ENCODE measurements at places on chromosomes 6 and 20.
A peak's percentile ranks its signal among the peaks of the same experiment; 100 is the strongest.

GRCh38 chr6:111992851-111993250, 61.1 kb upstream of the CCN6 start:
- DNase-seq, result peak; percentile 38

DNA sequence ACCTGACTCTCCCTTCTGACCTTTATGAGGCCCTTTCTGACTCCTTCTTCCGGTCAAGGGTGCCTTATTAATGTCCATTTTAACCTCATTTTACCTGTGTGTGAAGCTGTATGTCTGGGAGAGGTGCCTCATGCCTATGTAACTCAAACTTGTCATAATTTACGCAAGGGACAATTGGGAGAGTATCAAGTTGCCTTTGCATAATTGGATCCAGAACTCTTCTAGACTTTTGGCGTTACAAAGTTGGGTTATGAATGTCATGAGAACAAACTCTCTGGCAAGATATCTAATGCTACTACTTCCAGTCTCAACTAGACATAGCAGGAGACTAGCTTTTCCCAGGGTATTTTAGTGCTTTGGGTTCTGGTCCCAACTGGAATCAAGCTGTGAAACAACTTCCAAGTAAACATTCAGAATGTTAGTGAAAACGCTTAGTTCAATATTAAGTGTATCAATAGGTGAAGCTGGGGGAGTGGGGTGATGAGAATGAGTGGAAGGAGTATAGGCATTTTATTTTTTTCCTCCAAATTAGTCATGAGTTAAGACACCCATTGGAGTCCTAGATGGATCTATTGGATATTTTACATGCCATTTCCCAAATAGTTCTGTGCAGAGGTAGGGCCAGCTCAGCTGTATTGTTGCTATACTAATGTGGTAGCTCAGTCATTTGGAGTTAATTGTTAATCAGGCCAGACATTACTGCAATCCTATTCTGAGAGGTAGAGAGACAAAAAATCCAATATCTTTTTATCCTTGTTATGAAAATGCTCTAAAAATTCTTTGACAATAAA, 159.9 kb downstream of the TFAP2B start:
- DNase-seq, result no peak

DNA sequence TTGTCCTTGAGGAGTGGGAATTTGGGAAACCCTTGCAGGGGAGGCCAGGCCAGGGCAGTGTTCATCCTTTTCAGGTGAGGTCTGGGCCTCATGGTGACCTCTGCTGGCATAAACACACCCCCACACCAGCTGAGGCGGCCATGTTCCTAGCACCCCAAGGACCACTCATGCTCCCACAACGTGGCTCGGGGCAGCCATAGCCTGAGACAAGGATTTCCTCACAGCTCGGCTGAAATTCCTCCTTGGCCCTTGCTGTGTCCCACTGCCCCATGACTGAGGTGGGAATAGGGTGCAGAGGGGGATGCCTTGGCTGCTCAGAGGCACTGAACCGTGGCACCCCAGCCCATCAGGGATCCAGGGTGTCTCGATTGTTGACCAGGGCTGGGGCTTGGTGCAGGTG, 27.3 kb upstream of the SPDEF start:
- no peak for DNase-seq

DNA sequence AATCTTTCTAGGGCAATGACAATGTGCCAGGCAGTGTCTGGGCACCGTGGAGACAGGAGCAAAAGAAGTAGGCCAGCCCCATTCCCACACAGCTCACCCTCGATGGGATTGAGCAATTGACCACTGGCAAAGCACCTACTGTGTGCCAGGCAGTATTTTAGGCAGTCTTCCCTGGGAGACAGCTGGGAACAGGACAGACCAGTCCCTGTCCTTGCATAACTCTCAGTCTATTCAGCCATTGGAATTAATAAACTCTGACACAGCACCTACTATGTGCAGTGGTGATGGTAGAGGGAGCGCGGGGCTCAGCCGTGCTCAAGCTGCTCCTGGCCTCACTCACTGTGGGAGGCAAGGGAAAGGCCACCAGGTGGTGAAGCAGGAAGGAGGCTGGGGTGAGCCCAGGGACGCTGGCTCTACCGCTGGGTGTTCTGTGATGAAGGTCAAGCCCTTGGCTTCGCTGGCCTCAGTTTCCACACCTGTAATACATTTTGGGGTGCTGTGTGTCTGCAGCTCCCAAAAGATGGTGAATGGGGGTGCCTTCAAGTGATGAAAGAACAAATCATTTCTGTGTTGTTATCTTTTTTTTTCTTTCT, 122.3 kb upstream of the PMEPA1 start:
- DNase-seq, result no peak

DNA sequence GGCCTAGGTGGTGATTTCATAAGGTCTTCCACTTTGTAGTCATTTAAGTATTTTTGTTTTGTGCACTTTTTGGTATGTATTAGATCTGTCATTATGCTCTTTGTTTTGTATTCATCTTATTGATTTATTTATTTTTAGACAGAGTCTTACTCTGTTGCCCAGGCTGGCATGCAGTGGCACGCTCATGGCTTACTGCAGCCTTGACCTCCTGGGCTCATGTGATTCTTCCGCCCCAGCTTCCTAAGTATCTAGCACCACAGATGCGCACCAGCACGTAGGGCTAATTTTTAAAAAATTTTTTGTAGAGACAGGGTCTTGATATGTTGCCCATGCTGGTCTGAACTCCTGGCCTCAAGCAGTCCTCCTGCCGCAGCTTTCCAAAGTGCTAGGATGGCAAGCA, 30.6 kb downstream of the TPX2 start:
- DNase-seq, result no peak

GRCh38 chr6:131858765-131859415, 51.1 kb downstream of the ENPP1 start:
- no peak for DNase-seq

DNA sequence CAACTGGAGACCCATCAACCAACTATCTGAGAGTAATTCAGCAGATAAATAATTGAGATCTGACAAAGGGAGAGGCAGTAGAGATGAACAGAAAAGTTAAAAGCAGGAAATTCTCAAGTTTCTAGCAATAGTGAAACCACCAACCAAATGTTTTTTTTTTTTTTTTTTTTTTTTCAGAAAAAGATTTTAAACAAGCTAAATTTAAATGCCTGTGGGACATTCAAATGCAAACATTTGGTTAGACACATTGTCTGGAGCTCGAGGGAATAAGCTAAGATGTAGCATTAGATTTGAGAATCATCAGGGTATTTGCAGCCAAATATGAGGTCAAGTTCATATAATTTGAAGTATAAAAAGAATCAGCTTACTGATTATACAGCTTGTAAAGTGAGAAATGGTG, 16.4 kb downstream of the RANBP9 start:
- DNase-seq, result no peak

DNA sequence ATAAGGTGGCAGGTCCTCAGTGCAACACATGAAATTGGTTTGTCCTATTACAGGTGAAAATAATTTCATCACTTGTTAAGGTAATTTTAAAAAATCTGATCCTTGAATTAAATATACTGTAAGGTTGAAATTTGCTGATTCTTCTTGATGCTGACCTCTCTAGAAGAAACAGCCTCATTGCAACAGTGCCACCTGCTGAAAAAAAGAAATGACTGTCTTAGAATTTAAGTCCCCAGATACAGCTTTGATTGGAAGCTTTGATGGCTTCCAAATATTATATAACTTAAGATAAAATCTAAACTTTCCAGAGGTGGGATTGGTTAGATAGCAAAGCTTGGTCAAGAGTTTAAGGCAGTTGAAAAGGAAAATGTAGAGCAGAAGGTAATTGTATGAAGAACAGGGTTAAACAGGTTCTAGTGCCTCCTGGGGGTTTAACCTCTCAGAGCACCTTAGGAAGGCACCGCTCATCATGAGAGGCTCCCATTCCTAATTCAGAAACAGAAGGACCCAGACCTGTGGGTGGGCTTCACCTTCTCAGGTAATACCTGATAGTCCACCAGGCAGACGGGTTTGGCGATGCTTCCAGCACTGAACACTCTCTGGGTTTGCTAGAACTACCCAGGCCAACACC, 401.0 kb downstream of the PAX1 start:
- no peak for DNase-seq

DNA sequence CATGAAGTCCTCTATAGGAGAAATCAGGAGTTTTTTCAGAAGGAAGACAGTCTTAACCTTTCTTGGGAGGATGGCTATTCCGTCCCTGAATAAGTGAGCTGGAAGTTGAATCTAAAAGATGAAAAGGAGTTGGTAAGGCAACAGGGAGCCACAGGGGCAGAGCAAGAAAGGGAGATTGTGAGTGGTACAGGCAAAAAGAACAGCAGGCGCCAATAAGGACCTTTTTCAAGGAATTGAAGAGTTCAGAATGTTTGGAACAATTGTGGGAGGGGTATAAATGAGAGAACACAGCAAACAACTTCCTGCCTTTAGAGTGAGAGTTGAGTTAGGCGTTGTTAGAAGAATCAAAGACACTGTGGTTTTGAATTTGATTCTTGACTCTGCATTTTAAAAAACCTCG, 1003.7 kb downstream of the EPHA7 start:
- no peak for DNase-seq

GRCh38 chr6:68237205-68237604, 397.9 kb upstream of the ADGRB3 start:
- no peak for DNase-seq

DNA sequence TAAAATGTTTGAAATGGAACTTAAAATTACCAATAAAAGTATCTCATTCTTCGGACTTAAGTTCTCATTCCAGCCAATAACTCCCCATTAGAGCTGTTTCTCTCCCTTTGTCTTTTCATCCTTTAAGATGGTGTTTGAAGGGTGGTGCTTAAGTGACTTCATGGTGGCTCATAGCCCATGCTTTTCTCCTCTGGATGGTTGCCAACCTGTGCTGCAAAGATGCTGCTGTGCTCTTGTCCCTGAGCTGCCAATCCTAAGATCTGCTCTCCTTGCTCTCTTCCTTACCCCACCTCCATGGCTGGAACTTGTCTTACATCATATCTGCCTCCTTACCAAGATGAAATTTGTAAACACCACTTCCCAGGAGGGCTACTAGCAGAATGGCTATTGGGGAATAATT, 31.6 kb upstream of the PNRC1 start:
- DNase-seq, result no peak

GRCh38 chr20:8474027-8474668, 342.1 kb downstream of the PLCB1 start:
- DNase-seq, result no peak

DNA sequence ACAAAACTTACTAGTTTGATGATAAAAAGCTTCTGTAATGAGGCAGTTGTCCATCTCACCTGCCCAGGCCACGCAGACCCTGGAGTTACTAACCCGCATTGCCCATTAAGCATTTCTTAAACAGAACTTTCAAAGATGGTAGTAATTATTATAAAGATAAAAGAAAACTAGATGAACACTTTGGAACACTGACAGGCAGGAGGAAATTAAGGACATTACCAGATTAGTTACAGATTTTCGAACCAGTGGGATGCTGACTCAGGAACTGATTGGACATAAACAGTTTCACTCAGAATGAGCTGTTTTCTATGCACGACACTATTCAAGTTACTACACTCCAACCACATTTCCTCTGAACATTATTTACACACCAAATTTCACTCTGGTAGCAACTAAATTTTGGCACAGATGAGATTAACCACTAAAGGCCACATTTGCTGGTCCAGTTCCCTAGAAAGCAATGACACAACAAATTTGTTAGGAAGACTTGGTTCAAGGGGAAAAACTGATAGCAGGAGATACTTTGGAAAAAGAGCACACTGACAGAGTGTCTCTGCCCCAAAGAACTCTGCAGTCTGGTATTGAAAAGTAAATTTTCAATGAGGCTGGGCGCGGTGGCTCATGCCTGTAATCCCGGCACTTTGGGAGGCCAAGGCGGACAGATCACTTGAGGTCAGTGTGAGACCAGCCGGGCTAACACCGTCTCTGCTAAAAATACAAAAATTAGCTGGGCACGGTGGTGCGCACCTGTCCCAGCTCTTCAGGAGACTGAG, 3.0 kb downstream of the ROMO1 start:
- DNase-seq, result no peak

DNA sequence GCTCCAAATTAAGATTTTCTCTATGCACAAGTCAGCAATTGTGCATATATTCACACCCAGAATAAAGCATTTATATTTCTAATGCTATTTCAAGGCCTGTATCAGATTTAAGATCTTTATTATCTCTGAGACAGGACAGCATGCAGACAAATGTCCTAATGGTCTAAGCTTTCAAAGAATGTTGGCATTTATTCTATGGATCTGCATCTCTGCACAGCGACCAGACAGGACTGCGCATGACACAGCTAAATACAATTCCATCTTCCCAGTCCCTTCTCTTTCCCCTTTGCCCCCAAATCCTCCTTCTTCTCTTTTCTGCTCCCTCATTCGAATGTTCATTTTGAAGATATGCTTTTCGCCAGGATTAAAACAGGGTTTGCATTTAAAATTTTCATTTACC, 478.5 kb downstream of the PKHD1 start:
- DNase-seq, result no peak

GRCh38 chr6:40661726-40662125, 74.6 kb upstream of the LRFN2 start:
- DNase-seq, result no peak
